H7 (cell line): ENCODE measurements at places on chromosomes 4 and X. TPM values are rescaled to one million over a fixed set of nuclear protein-coding genes. Genes with fewer than 3 reads are reported as not detected.

DNA sequence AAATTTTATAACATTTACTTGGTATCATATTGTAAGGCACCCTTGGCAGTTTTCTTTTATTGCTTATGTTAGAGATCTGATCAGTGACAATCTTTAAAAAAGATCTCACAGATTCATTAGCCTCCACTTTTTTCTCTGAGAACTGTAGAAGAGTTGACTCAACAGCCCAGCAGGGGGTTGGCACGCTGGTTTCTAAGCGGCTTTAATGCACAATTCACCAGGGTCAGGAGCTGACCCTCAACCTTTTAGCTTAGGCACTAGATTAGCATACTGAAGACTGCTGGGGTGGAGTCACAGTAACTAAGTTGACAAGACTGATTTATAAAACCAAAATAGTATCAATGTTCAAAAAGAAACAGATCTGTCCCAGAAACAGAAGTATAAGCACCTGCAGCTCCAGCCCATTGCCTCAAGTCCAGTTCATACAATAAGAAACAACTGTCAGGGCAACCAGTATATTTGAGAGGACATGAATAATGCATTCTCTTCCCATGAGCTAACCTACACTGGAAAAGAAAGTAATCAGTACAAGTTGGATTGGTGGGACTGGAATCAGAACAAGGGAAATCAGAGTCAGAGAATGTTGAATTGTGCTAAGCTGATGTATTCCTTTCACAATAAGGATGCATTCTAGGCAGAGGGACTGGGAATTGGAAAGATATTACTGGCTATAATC lies 77.6 kb downstream of the PDE5A start:
- peak; percentile 29 for DNase-seq

- no peak for DNase-seq
Observed at GRCh38 chr4:141642063-141642462, 5.7 kb downstream of the IL15 start.

DNA sequence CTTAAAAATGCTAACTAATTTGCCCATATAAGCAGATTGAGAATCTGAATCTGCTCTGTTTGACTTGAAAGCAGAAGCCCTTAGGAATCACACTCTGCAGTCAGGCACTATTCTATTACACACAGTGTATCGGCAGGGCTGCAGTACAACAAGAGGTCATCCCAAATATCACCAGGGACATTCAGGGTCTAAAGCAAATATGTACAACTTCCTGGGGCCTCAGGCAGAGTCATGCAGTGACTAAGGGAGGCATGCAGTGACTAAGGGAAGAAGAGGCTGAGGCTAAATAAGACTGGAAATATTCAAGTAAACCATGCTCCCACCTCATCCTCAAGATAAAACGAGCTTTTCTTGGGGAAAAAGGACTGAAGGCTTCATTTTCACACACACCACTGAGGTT lies 20.9 kb downstream of the MAPK10 start:
- no peak for DNase-seq

- DNase-seq: no peak
Observed at GRCh38 chr4:151692443-151692782, 68.4 kb downstream of the GATB start.

- peak; percentile 36 for DNase-seq
Observed at GRCh38 chr4:16443504-16444088, 217.3 kb upstream of the TAPT1 start.

- DNase-seq: peak; percentile 31
Observed at GRCh38 chr4:170374770-170375169, 285.0 kb upstream of the AADAT start.

- DNase-seq: no peak
Observed at GRCh38 chr4:112861691-112862674, 187.5 kb upstream of the ANK2 start.

HGFAC gene
- total RNA-seq: 0.03 and 1.1 TPM in 2 replicates

BEX1 gene
- 56.5 and 81.4 TPM in 2 replicates for total RNA-seq

GPR82 gene
- not detected in 2 replicates for total RNA-seq

ERCC6L gene
- total RNA-seq: 9.6 and 15.1 TPM in 2 replicates

PLAC1 gene
- total RNA-seq: 0.76 and 1.4 TPM in 2 replicates

HSD17B13 gene
- total RNA-seq: 0.11 and 0.14 TPM in 2 replicates
